ENCODE measurements at places on chromosomes 3 and 15. TPM values are rescaled to one million over a fixed set of nuclear protein-coding genes. Genes with fewer than 3 reads are reported as not detected.
A peak's percentile ranks its signal among the peaks of the same experiment; 100 is the strongest.

The ADAMTS9 gene
- total RNA-seq: not detected

- peak; percentile 8 for DNase-seq
Measured at GRCh38 chr3:113409676-113410075, 31.6 kb downstream of the CFAP44 start.

- no peak for DNase-seq
Measured at GRCh38 chr3:40465456-40465855, 8.3 kb downstream of the RPL14 start.

DNA sequence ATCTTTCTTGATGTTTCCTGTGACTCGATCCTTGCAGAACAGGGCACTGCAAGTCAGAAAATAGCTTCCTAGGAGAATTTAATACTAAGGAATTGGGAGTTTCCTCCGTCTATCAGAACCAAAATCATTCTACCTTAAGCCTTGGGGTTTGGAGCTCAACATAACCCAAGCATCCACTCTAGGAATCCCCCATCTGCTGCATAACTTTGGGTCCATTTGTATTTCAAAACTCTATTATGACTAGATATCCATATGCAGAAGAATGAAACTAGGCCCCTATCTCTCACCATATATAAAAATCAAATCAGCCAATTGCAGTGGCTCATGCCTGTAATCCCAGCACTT lies 61.7 kb upstream of the AKAP13 start:
- DNase-seq: peak; percentile 26

GRCh38 chr3:194827486-194827885 lies 141.8 kb downstream of the FAM43A start:
- no peak for DNase-seq

DNA sequence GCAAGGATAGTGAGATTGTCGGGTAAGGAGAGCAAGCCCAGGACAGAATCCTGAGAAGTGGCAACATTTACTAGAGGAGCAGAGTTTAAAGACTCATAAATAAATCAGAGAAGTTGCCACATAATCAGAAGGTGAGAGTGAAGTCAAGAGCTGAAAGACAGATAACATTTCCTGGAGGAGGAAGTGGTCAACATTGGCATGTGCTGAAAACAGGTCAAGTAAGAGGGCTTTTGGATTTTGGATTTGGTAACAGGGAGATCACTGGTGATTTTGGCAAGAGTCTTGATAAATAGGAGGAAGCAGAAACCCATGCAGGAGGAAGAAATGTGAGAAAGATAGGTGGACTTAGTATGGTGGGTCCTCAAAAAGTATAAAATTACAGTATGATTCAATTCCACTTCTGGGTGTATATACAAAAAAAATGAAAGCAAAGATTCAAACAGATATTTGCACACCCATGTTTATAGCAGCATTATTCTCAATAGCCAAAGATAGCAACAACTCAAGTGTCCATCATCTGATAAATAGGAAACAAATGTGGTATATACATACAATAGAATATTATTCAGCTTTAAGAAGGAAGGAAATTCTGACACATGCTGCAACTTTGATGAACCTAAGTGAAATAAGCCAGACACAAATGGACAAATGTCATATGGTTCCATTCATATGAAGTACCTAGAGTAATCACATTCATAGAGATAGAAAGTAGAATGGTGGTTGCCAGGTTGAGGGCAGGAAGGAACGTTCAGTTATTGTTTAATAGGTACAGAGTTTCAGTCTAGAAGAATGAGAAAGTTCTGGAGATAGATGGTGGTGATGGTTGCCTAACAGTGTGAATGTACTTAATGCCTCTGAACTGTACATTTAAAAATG lies 27.3 kb upstream of the MBNL1 start:
- peak; percentile 54 for DNase-seq

DNA sequence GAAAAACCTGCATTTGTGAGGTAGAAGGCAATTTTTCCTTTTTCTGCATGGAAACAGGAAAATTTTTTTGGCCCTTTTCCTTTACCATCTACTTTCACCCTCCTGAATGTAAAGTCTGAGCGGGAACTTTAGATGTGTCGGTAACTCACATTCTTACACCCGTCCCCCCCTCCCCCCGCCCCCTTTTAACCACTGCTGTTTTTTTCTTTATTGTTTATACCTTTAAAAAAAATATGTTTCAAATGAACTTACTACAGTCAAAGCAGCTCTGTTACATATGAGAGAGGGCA lies 487 bp upstream of the HES1 start:
- DNase-seq: no peak

- no peak for DNase-seq
Measured at GRCh38 chr3:178915365-178915764, 156.2 kb downstream of the ZMAT3 start.
